CD4-positive, alpha-beta T cell treated with Interleukin-17A for 1 hour (primary cell): ENCODE measurements at places on chromosomes 3 and 15.

DNA sequence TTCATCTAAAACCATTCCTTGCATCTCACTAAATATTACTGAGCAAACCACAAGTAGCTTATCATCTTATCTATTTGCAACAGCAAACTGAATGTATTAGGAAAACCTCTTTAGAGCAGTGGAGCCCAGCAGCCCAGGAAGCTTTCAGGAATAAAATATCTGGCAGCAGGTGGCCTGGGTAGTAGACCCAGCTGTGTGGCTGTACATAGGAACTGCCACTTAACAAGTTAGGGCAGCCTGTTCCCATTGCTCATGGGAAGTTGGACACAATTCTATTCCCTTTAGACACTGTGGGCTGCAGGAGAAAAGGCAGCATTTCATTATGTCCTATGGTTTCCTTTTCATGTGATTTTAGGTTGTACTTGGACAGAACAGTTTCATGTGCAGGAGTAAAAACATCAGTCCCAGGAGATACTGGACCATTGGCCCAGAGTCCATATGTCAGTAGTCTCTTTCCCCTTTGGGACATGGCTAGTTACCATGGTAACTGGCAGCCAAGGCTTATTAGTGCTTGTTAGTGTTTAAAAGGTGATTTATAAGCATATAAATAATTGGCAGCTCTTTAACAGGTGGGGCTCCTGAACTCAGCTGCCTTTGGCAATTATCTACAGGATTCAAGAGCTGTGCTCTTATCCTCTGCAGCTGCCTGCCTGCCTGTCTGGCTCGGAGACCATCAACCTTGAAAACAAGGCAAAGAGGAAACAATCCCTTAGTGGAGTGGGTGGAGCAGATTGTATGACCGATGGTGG is 28.9 kb upstream of the LSAMP start:
- no peak for DNase-seq

- DNase-seq, result no peak
Observed at GRCh38 chr3:140599496-140599895, 78.4 kb upstream of the TRIM42 start.

- DNase-seq, result no peak
Observed at GRCh38 chr15:35320158-35320780, 225.7 kb downstream of the DPH6 start.

DNA sequence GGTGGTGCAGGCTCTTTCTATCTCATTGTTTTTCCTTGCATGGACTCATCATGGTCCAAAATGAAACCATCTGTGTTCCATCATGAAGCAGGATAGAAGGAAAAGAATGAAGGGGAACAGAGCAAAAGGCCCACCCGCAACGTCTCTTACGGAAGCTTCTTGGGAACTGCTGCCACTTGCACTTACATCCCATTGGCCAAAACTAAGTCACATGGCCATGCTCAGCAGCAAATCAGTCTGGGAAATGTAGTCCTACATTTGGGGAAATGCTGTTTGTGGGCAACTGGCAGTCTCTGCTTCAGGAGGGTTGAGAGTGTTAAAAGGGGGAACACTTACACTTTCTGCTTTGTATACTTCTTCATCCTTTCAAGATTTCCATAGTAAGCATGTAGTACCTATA is 191.6 kb downstream of the SV2B start:
- peak; percentile 36 for DNase-seq

DNA sequence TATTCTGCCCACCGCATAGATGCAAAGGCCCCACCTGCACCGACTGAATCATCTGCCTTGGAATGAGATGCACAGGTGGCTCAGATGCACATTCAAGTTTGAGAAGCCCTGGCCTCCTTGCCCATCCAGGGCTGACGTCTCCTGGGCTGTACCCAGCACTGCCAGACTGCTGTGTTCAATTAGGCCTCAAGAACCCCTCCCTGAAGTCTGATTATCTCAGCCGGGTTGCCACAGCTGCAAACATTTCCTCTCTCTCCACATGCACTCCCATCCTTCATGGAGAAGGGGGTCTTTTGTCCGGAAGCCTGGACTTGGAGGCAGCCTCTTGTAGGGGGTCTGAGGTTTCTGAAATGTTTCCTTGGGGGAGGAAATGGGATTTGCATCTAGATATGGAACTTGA is 459.4 kb upstream of the PROK2 start:
- DNase-seq, result no peak

- no peak for DNase-seq
Observed at GRCh38 chr3:152558386-152558785, 276.5 kb upstream of the P2RY1 start.

- no peak for DNase-seq
Observed at GRCh38 chr3:79380581-79380980, 387.2 kb downstream of the ROBO1 start.

DNA sequence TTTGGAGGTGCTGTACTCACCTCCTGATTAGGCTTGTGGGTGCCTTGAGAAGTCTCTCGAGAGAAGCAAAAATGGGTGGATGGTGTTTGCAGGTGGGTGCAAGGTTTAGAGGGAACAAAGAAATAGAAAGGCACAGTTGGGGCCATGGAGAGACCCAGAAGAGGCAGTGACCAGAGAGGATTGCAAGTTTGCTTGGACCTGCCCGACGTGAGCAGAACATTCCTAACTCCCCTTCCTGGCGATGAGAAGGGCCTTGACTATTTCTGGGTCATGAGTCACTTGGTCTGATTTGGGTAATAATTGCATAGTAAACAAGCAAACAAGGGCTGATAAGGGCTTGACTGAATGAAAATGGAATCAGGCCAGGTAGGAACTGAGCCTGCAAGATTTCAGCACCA is 7.0 kb upstream of the CTSH start:
- no peak for DNase-seq

GRCh38 chr3:194750491-194750828 is 64.8 kb downstream of the FAM43A start:
- DNase-seq, result no peak

- no peak for DNase-seq
Observed at GRCh38 chr3:172098698-172099494, 59.5 kb downstream of the FNDC3B start.

DNA sequence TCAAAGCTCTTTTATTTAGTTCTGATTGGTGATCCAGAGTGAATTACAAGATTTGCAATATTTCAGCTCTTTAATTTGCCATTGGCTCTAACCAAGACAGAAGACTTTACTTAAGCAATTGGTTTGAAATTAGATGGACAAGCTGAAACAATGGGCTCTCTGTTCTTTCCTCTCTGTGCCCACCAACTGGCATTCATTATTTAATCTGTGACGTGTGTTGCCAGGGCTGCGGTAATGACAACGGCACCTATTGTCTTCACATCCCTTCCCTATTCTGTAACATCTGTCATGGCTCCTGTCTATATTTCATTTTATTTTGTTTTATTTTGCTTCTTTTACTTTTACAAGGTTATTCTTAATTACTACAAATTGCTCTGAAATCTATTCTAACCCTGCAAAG is 33.9 kb downstream of the PLD1 start:
- DNase-seq, result no peak

DNA sequence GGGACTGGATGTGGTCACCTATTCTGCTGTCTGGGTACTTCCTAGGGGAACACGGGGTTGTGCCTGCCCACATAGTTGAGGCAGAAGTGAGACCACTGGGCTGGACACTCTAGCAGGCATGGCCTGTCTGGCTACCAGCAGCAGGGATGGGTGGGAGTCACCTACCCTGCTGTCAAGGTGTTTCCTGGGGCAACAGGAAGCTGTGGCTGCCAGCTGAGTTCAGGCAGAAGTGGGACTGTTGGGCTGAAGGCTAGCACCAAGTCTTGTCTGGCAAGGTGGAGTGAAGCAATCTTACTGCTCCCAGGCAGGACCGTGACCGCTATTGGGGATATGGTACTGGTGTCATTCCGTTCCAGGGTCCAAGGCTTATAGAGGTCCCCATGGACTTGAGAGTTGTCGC is 20.3 kb upstream of the ZDHHC23 start:
- DNase-seq, result no peak

DNA sequence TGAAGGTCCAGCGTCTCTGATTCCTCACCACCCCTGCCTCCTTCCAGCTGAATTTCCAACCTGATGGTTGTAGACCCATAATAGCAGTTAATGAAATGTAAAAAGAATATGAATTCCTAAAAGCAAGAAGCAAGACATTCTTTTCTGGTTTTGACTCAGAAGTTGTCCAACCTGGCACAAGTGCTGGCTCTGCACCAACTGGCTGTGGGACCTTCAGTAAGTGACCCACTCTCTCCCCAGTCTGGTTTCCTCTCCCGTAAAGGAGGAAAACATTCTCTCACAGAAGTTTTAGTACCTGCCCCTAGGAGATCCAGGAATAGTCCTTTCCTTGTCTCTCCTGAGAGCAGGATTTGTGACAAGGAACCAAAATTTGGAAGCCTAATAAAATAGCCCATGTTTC is 236.9 kb upstream of the TRIM42 start:
- DNase-seq, result no peak

- no peak for DNase-seq
Observed at GRCh38 chr3:17302774-17303173, 418.0 kb downstream of the PLCL2 start.

DNA sequence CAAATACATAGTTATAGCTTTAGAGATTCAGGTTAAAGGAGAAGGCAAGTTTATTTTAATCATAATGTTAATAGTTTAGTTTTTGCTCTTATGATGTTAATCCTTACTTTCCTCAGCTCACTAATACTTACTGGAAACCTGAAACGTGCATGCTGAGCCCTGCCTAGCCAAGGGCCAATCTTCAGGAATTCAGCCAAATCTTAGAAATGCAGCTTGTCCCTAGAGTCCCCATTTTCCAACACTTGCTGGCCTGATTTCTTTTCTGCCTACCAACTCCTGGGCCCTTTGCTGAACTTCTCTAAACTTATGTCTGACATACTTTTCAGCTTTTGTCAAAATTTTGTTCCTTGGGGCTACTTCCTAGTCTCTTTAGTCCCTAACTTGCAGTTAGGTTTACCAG is 22.8 kb downstream of the BCHE start:
- DNase-seq, result no peak

GRCh38 chr3:88812576-88812975 is 294.8 kb upstream of the EPHA3 start:
- no peak for DNase-seq

DNA sequence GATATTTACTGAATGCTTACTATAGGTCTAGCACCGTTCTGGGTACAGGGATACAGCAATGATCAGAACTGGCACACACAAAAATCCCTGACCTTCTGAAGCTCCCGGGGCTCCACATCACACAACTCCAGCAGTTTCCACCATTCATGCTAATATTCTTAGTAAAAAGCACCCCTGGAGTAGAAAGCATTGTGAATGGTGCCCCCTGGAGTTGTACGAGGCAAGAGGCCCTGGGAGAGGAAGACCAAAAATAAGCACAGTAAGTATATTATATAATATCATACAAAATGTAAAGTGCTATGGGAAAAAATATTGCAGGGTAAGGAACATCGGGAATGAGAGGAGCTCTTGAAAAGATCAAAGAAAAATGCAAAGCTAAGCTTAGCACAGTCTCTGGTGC is 790 bp upstream of the SRGAP3 start:
- no peak for DNase-seq

DNA sequence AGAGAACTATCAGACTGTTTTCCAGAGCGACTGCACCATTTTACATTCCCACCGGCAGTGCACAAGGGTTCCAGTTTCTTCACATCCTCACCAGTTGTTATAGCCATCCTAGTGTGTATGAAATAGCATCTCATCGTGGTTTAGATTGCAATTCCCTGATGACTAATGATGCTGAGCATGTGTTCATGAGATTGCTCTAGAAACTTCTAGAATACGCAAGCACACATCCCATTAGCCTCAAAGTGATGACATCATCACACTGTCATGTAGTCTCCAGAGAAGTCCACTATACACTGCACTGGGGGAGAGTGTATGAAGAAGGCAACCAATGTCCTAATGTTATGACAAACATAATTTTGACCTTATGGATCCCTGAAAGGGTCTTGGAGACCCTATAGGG is 30.1 kb downstream of the FBLN2 start:
- DNase-seq, result no peak

GRCh38 chr15:29470311-29470710 is 200.7 kb upstream of the NSMCE3 start:
- DNase-seq, result no peak

- DNase-seq, result no peak
Observed at GRCh38 chr3:101248736-101249135, 71.6 kb downstream of the IMPG2 start.

GRCh38 chr3:45789235-45789812 is 7.0 kb downstream of the SLC6A20 start:
- DNase-seq, result no peak

- no peak for DNase-seq
Observed at GRCh38 chr3:124577494-124578167, 152.6 kb upstream of the UMPS start.

GRCh38 chr15:52642386-52643361 is 36.5 kb downstream of the ATOSA start:
- no peak for DNase-seq

- DNase-seq, result no peak
Observed at GRCh38 chr3:124266487-124266886, 274.6 kb upstream of the ROPN1 start.

- no peak for DNase-seq
Observed at GRCh38 chr3:75272691-75273090, 391.4 kb upstream of the FRG2C start.

GRCh38 chr15:39661776-39662175 is 80.9 kb downstream of the THBS1 start:
- DNase-seq, result no peak

DNA sequence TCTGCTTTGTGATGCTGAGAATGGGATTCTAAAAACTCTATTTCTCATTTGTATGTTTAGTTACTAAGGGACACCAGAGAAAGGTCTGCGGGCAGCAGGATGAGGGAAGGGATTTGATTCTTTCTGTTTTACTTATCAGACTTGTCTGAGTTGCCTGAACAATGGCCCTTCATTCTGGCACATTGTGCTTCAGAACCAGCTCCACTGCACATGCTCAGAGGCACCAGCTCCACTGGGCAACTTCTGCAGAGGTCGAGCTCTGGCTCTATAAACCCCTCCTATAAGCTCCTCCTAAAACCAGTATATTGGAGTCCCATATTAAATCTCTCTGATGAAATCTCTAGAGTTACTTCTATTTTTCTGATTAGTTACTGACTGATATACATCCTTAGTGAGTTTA is 453.2 kb upstream of the CDIN1 start:
- no peak for DNase-seq

DNA sequence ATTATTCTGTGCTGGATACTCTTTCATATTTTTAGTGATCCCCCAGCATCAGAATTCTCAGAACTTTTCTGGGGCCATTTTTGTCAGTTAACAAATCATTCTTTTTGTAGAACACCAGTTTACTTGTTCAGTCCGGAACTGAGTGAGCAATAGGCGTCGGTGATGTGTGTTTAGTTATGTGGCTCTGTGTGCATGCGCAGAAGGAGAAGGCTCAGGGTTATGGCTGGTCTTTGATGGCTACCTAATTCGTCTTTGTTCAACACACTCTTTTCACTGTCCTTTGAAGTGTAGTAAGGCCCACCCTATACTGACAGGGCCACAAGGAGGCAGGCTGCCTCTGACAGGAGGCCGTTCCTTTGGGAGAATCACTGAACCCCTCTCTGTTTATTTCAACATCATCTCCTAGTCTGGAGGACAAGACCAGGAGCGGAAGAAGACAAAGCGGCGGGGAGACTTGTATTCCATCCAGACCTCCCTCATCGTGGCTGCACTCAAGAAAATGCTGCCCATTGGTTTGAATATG is 158.2 kb upstream of the CHRM5 start:
- no peak for DNase-seq

GRCh38 chr3:183904833-183905780 is 20.4 kb upstream of the PARL start:
- DNase-seq, result no peak
